NCI-H1417 treated with DMSO at 0.1 percent for 48 hours (cell line): ENCODE measurements at places on chromosomes 4 and X.

DNA sequence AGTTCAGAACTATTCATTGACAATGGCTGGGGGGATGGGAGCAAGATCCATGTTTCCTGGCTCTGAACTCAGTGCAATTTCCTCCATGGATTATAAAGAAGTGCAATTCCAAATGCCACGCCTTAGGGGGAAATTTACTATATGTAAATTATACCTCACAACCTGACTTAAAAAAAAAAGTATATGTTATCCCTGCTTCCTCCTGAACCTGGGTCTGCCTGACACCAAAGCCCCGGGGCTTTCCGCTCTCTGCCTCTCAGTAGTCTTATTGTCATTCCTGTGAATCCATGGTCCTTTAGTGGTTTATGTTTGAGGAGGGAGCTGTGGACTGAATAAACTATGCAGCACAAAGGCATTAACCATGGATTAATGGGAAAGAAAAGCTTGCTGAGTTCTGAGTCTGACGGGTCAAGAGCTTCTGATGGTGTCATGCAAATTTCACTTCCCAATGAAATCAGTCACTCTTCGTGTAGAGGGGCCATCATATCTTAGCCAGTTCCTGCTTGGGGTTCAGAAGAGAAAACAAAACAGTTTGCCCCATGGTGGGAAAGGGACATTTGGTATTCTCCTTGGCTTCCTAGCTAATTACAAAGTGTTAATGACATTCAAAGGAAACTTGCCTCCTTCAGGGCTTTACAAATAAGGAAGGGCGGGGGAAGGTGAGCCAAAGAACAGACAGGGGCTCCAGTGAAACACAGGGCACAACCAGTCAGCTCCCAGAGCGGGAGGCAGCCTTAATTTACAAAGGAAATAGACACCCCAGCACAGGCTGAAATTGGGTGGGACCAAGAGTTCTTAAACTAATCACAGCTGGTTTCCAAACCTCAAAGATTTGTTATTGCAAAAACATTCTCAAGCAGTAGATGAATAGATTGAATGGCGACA, 14.3 kb downstream of the FAM9C start:
- no peak for DNase-seq

DNA sequence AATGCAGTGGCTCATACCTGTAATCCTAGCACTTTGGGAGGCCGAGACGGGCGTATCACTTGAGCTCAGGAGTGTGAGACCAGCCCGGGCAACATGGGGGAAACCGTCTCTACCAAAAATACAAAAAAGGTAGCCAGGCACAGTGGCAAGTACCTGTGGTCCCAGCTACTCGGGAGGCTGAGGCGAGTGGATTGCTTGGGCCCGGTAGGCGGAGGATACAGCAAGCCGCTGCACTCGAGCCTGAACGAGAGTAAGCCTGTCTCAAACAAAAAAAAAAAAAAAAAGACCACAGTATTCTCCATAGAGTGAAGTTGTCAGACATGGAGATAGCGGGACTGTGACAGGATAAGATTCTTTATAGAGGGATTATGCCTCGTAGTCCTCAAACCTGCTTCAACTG, 76.1 kb upstream of the SH3RF1 start:
- DNase-seq, result no peak

GRCh38 chr4:164368894-164369293, 385.0 kb upstream of the SMIM31 start:
- no peak for DNase-seq

DNA sequence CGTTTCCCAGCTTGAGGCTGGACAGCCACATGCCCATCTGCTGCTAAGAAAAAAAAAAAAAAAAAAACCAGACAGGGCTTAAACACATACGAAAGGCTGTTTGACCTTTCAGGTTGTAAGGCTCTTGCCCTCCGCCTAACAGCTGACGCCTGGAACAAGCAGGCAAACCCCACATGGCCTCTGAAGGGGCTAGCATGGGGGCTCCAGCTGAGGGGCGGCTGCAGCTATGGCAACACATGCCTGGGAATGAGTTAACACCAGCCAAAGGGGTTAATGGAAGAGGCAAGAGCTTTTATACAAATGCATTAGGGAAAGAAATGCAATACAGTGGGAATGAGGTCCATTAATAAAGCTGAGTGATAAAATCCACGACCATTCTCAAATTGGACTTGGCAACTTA, 183.6 kb downstream of the ENOX2 start:
- no peak for DNase-seq

DNA sequence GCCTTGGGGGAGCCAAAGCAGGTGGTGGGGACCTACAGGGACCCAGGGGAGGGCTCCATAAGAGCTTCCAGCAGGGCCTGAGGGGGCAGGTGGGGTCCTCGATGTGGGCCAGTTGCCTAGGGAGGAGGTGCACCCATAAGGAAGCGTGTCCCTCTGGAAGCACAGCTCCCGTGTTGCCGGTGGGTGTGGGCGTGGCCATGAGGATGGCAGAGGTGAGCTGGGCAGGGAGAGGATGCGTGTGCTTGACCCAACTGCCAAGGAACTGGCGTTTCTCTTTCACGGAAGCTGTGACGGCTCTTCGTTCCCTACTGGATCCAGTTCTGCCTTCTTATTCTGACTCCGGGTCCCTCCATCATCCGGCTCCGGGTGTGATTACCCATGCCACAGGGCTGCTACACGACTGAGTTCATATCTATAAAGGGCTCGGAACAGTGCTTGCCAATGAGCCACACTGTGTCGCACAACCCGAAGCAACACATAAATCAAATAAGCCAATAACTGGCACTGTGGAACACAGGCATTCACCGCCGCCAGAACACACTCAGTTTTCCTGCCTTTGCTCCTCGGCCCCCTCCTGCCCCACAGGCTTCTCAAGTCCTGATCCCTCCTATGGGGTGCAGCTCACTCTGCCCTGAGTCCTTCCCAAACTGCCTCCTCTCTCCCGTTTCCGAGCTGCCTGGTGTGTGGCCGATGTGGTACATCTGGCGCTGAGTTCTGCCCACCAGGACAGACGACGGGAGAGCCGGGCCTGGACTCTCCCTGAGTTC, 35.5 kb downstream of the RNF212 start:
- DNase-seq, result no peak

GRCh38 chr4:40990899-40991265, 223.5 kb downstream of the APBB2 start:
- no peak for DNase-seq

DNA sequence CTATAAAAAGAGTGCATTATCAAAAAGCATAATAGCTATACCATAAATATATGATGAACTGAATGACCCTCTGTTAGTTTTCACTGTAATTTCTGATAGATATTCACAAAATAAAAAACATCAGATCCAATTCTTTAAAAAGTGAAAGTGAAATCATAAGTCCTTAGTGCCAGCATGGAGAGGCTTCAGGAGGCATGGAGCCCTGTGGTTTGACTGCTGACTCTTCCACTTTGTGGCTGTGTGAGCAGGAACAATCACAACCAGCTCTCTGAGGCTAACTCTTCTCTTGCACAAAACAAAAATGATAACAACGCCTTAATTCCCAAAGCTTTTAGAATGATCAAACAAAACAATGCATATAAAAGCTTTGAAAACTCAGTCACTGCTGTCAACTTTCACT, 1143.9 kb downstream of the PDHA2 start:
- DNase-seq, result no peak

DNA sequence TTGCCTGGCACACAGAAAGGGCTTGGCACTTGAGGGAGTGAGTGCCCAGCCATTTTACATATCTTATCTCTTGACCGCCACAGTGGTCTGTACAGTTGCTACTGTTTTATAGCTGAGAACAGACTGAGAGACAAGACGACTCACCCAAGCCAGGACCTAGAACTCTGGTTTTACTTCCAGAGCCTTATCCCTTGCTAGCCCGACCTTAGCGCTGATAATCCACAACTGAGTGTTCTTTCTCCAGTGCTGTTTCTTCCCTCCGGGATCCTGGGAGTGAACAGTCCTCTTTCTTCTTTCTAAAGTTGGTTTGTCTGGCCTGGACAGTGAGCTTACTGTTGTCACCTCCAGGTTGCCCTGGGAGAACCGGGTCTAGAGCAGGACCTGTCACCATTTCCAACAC, 52.5 kb upstream of the TADA2B start:
- no peak for DNase-seq

- no peak for DNase-seq
These were observed 168.8 kb downstream of the RELL1 start for GRCh38 chr4:37517326-37517725.

DNA sequence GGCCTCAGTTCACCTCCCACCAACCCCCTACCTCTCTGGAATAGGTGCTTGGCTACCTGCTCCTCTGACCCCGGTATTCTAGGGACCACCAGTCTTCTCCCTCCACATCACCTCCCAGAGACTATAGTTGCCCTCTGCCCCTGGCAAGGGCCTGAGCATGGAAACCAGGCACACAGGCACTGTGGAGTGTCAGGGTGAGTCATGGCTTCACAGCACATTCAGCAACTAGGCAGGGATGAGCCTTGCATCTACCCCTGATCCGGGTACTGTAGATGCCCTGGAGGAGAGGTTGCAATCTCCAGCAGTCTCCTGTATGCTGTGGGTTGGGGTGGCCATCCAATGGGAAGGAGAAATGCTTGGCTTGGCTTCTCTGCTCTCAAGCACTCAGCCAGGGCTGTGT, 472.7 kb downstream of the IDS start:
- DNase-seq, result no peak

DNA sequence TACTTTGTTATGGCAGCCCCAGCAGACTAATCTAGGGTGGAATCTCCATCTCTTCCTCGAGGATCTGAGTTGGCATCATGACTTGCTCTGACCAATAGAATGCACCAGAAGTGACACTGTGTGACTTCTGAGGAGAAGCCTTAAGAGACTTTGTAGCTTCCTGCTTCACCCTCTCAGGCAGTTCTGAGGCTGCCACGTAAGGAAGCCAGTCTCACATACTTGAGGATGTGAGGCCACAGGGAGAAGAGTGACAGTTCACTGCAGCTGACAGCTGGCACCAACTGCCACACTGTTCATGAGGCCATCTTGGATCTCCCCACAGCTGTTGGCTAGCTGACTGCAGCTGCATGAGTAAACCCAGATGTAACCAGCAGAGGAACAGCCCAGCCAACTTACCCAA, 29.3 kb upstream of the BCOR start:
- no peak for DNase-seq

DNA sequence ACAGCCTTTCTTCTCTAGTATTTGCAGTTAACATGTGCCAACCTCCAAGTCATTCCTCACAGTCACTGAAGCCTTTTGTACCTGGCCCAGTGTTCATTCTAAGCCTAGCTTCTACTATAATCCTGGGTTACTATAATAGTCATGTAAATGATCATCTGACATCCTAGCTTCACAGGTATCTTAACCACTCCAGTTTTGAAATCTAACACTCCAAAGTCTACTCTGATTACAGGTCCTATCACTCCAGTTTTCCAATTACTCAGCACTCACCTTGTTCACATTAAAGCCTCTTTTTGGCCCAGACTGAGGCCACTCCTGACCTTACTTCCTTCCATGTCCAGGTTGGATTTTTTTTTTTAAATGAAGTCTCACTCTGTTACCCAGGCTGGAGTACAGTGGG, 87.6 kb upstream of the ZCCHC13 start:
- no peak for DNase-seq

GRCh38 chr4:108651014-108651791, 804 bp downstream of the OSTC start:
- no peak for DNase-seq

DNA sequence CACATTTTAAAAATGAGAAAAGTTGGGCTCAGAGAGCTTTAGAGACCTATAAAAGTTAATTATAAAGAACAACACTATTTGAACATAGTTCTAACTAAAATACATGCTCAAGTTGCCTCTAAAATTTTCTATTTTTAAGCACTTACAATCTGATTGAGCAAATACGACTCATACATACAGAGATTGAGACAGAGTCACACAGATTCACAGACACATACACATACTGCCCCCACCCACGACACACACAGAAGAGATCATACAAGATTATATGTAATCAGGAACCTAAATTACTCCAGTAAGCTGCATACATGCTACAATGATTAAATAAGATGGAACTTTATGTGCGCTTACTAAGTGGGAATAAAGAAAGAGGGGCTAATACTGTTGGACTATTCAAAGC, 2.7 kb upstream of the ASB5 start:
- DNase-seq, result no peak

GRCh38 chrX:45300638-45301037, 100.0 kb upstream of the DIPK2B start:
- no peak for DNase-seq

- DNase-seq, result no peak
These were observed 399.4 kb upstream of the FTHL17 start for GRCh38 chrX:31471229-31471628.

- DNase-seq, result no peak
These were observed 25.2 kb downstream of the YTHDC1 start for GRCh38 chr4:68324519-68325262.

DNA sequence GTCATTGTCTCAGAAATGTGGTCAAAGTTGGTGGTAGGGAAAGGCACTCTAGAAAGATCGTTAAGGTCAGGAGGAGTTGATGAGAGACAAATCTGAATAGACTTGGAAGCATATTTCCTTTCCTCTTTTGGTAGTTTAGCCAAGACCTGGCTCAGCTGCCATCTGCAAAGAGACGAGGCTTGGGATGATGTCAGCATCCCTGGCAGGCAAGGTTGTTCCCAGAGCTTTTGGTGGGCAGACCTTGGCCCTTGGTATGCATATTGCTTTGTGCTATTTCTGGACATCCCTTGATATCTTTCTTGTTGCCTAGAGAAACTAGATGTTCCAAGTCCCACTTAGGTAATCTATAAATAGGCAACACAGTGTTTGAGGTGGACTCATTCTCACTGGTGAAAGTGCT, 82.4 kb upstream of the NAF1 start:
- no peak for DNase-seq

GRCh38 chr4:184514121-184514988, 40.0 kb upstream of the IRF2 start:
- no peak for DNase-seq

DNA sequence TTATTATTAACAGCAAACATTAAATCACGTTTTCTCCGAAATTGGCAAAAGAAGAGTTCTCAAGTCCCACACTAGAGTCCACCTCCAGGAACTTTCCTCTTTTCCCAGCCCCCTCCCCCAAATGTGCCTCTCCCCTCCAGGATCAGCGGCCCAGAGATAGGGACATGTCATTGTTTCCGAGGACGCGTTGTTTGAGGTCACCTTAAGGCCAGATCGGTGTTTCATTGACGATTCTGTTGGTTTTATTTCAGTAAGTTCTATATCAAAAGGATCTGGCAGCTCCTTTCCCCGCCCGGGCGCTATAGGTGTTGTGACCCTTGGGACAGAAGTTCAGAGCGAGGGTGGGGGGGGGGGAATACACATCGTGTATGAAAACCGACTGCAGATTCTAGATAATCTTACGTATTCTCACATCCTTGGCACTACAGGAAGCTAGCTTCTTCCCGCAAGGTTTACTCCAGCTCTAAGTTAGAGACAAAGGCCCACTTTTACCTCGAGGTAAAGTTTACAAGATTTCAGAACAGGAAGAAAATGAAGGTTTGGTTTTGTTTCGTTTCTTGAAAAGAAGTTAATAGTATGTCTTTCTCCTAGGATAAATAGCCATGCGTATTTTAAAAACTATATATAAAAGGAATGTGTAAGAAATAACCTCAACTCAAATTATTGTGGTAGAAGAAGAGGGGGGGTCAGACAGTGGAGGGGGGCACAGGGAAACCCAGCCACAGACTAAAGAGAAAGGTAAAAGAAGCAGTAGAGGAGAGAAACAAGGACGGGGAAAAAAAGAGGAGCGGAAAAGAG, 739 bp upstream of the MSX1 start:
- DNase-seq, result no peak

- no peak for DNase-seq
These were observed 253.4 kb downstream of the TMA16 start for GRCh38 chr4:163747886-163748285.

- no peak for DNase-seq
These were observed 25.0 kb downstream of the COQ2 start for GRCh38 chr4:83259586-83259985.

- no peak for DNase-seq
These were observed 45.8 kb upstream of the IL21 start for GRCh38 chr4:122666527-122667245.
